Anterior cingulate cortex (tissue), 58 donors: ENCODE measurements at places on chromosomes 13 and 19.

DNA sequence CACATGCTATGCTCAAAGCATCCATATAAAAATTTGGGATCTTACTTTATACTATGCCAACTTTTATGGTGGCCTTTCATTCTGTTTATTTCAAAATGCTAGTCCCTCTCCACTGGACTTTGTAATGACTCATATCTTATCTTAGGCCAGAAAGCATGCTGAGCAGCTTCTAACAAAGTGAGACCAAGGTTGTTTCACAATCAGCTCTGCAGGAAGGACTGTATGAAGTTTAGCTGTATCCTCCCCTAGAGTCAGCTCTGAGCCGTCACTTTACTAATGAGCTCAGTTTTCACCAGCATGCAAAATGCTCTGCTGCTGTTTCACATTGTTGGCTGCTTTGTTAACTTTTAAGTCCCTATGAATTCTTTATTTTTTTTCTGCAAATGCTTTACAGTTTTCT is 1608.8 kb downstream of the OLFM4 start:
- no peak for DNase-seq

- no peak for DNase-seq
These were observed 29.3 kb upstream of the ZNF536 start for GRCh38 chr19:30342901-30343300.

DNA sequence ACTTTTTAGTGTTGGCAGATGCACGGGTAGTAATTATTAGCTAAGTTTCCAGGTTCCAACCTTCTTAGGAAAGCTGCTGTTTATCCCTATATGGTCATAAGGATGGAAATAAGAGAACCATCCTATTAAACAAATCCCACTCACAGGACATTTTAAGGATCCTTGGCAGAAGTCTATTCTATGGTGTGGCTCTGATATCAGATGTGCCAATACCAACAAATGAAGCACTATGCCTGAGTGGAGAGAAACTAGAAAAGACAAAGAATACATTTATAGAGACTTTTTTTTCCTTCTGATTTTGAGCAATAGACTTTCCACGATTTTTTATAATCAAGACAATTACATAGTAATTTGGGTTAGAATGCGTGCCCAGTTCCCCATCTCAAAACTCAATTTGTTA is 12.6 kb downstream of the PCDH17 start:
- DNase-seq: no peak

DNA sequence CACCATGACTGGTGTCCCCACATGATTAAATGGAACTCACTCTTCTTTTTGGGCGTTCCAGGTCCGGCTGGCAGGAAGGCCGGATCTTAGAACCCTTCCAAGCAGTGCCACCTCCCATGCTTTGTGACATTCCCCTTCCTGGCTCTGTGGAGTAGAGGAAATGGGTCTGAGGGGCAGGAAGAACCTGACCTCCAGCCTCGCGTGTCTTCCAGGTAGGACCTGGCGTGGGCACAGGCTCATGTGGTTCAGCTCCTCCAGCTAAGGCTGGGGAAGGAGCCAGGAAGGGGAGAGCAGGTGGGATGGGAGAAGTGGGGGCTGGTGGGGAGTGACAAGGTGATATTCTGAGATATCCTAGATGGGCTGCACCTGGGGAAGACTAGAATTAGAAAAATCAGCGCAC is 2.1 kb downstream of the TMEM255B start:
- DNase-seq: no peak

DNA sequence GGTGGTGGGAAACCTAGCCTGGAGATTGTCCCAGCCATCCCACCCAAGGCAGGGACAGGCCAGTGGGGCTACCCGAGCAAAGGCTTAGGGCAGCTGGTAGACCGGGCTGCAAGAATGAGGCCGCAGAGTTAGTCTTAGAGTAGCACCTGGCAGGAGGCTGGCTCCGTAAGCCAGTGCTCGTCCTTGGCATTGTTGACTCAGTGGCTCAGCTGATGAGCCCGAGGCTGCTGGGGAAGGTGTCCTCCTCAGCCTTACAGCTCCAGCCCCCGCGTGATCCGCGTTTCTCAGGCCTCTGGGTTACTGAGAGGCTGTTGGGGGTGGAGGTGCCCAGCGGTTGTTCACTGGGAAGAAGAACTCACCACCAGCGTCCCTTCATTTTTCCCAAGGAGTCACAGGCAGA is 24.7 kb downstream of the PPP1R37 start:
- DNase-seq: no peak

- no peak for DNase-seq
These were observed 316.2 kb upstream of the KLHL1 start for GRCh38 chr13:70424428-70424827.
